ENCODE measurements at places on chromosomes 3 and 15. TPM values are rescaled to one million over a fixed set of nuclear protein-coding genes. Genes with fewer than 3 reads are reported as not detected.

UTS2B gene
- total RNA-seq: 0.65 TPM

ZNF502 gene
- 3.4 TPM for total RNA-seq

WNT5A gene
- 4.4 TPM for total RNA-seq

COL6A5 gene
- not detected for total RNA-seq

CPLX3 gene
- total RNA-seq: not detected

GRK7 gene
- not detected for total RNA-seq

PLA2G4B gene
- 0.71 TPM for total RNA-seq

SNRPN gene
- 185 TPM for total RNA-seq

ARL14 gene
- not detected for total RNA-seq
